Stimulated activated CD8-positive, alpha-beta memory T cell treated with anti-CD3 and anti-CD28 coated beads, Interleukin-2, amount 100 ng/mL, for 1 hour (primary cell): ENCODE measurements at places on chromosomes 3 and 15.

DNA sequence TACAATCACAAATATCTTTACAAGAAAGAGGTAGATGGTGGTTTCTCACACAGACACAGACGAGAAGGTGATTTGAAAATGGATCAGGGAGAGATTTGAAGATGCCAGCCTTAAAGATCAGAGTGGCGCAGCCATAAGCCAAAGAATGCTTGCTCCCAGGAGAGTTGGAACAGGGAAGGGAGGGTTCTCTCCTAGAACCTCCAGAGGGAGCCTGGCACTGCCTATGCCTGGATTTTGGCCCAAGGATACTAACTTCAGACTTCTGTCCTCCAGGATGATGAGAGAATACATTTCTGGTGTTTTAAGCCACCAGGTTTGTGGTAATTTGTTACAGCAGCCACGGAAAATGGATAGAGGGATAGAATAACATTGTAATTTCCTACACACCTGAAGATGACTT is 279.1 kb downstream of the FAM43A start:
- DNase-seq = no peak

DNA sequence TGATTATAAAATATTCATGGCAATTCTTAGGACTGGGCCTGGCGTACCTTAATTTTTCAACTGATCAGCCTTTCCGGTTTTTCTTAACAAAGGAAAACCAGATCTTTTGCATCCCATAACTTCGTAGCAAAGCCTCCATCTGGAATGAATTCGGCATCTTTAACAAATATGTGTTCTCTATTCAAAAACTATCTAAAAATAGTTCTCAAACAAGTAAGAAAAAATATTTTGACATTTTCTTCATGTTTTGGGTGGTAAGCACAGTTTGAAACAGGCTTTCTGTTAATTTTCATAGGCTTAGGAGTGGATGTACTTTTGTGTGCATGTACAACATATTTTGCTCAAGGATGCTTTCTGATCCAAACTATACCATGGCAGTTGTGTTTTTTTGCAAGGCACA is 55.1 kb downstream of the RBMS3 start:
- DNase-seq = no peak

- no peak for DNase-seq
Measured at GRCh38 chr3:194937882-194938321, 252.2 kb downstream of the FAM43A start.

- no peak for DNase-seq
Measured at GRCh38 chr3:61789861-61790260, 228.5 kb downstream of the PTPRG start.

GRCh38 chr3:53067567-53067966 is 21.7 kb upstream of the SFMBT1 start:
- no peak for DNase-seq

DNA sequence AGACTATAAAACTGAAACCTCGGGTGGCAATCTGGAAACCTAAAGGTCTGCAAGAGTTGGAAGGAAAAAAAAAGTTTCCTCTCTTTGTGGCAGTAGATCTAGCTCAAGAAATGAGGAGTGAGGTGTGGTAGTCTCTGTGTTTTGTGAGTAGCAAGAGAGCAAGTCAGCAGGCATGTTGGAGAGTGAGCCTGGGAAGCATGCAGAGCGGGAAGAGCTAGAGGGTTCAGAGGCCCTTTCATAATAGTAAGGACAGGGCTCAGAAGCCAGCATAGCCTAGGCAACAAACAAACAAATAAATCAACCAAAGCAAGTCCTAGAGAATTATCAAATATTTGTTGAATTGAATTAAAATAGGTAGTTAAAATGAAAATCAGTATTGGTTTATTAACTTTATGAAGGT is 189.7 kb upstream of the CBLB start:
- DNase-seq = no peak

DNA sequence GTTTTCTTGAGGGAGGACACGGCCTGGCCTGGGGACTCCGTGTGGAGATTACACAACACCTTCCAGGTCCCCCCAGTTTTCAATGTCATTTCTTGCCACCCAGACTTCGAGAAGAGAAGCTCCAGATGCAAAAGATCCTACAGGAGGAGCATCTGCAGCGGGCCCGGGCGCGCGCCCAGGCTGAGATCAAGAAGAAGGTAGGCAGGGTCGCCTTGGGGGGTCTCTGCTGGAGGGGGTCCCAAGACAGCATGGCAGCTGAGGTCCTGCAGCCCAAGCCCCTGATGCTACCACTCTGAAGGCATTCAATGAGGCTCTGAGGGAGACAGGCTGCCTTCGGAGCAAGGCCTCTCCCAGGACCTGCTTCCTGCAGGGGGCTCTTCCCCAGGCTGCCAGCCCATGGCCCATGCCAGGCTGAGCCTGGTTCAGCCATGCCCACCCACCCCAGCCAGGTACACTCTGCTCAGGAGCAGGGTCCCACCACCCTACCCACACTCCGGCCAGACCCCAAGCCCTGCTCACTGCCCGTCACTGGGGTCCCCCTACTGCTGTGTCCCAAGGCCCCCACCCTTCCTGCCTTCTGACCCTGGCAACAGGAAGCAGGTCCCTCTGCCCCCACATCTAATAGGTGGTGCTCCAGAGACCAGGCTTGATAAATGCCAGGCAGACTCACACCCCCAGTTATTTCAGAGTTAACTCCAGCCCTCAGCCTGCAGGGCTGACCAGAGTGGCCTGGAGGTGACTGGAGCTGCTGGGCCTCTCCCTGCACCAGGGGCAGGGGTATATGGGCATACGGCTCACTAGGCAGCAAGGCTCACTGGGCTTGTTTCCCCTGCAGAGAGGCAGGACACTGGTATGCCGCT is 40.0 kb downstream of the ZXDC start:
- DNase-seq = no peak

DNA sequence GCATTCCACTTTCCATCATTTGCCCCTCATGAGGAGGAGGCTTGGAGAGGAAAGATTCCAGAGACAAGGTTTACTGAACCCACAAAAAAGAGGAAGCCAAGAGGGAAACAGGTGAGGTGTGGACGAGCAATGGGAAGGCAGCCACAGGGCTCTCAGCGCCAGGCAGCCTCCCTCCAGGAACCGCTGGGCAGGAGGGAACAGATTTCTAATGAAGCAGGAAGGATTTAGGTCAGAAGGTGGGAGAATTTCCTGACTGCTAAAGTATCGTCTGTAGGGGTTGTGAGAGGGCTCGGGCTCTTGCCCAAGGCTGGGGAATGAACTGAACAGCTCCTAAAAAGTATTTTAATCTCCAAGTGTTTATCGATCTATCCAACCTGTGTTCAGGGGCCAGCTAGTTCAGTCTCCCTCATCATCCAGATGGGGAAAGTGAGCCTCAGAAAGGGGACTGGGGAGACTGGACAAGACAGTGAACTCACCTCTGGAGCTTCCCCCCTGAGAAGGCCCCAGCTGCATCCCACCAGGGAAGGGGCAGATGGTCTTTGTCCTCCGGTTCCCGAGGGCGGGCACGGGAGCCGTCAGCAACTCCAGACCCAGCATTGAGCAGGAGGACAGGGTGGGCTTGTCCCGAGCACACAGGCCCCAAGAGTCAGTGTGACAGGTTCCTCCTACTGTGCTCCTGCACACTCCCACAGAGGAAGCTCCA is 10.5 kb downstream of the LOXL1 start:
- no peak for DNase-seq

GRCh38 chr15:95018888-95019545 is 787.7 kb downstream of the MCTP2 start:
- DNase-seq = no peak

- DNase-seq = no peak
Measured at GRCh38 chr3:115728013-115728412, 104.7 kb downstream of the GAP43 start.

DNA sequence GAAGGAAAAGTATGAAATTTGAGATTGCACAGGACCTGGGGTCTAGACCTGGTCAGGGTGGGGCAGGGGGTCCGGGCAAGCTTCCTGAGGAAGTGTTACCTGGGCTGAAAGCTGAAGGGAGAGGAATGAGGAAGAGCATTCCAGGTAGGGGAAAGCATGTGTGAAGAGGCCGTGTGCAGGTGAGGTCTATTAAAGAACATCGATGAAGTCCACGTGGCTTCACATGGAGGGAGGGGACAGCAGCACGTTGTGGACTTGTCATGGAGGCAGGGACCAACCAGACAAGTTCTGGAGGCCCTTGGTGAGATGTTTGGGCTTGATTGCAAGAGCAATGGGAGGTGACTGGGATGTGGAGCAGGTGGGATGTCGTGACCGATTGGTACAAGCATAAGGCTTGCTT is 47.1 kb downstream of the IDH2 start:
- DNase-seq = no peak

- DNase-seq = no peak
Measured at GRCh38 chr15:100783291-100783690, 96.3 kb upstream of the ALDH1A3 start.

DNA sequence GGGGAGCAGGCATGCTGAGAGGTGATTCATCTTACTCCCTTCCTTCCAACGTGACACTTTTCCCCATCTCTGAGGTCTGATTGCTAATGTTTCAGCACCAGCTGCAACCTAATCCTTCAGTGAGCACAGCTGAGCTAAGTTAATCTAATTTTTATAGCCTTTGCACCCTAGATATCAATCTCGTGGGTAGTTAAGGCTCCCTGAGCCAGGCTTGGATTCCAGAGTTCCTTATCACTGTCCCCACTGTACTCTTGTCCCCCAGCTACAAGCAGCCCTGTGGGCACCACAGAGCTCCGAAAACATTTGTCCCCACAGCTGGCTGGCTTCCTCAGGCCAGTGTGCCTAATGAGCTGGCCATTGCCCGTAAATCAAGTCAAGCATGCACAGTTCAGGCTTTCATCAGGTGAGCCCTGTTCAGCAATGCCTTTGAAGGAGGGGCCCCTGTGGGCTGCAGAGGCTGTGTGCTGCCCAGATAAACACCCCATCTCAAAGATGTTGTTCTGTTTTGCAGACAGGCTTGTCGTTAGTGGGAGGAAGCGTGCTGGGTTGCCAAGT is 376.9 kb upstream of the RASGRP1 start:
- DNase-seq = no peak

DNA sequence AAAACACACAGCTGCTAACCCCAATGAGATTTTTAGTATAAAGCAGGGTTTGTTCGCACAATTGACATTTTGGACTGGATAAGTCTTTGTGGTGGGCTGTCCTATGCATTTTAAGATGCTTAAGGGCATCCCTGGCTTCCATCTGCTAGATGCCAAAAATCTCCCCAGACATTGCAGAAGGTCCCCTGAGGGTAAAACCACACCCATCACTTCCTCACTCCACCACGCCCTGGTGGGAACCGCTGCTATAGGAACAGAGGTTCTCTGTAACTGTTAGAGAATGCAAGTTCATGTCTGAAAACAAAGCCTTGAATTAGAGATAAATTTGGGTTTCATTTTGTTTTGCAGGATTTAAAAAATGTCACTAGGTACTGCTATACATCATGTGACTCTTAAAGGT is 67.7 kb downstream of the ARHGEF26 start:
- no peak for DNase-seq

- no peak for DNase-seq
Measured at GRCh38 chr15:63551400-63551799, 45.8 kb upstream of the FBXL22 start.

DNA sequence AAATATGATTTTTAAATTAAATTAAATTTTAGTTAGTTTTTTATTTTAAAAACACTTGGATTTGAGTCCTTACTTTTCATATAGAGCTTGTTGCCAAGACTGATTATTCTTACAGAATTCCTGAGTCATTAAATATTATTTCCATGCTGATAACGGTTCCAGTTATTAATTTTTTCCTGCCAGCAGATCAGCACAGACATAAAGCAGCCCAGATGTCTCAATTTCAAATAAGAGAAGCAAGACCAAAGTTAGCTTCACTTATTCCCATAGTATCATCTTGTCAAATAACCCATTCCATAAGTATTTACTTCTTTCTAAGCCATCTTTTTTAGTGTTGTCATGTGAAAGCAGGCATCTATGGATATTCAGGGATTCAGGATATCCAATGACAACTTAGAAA is 75.3 kb downstream of the SSR3 start:
- DNase-seq = no peak

DNA sequence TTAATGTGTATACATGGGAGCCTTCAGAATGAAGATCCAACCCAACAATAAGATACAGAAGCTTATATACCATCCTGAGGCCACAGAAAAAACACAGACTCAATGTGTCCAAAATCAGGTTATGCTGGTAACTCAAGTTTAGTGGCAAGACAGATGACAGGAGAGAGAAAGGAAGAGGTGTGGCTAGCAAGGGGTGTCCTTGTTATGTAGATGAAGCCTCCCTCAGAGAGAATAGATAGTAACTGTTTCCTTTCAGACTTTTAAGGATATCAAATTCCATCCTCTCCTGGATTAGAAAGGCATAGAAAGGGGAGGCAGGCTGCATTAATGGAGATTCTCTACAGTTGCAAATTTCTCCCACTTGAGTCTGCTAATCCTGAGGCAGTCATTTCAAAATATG is 447.4 kb downstream of the GABRB3 start:
- no peak for DNase-seq

DNA sequence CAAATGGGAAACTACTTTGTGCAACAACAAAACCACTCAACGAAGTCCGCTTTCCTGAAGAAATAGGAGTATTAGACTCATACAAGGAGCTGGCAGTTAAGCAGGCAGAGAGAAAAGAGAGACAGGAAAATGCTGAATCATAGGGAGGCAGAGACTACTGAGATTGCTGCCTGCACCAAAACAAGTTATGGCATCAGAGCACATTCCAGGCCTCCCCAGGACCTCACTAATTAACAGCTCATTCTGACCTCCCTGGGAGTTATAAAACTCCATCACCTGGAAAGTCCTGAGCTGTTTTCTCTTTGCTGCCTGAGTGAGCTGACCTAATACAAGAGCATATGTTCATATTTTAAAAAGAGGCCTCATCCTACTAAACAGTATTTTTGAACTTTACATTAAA is 741.0 kb downstream of the MCTP2 start:
- DNase-seq = no peak

DNA sequence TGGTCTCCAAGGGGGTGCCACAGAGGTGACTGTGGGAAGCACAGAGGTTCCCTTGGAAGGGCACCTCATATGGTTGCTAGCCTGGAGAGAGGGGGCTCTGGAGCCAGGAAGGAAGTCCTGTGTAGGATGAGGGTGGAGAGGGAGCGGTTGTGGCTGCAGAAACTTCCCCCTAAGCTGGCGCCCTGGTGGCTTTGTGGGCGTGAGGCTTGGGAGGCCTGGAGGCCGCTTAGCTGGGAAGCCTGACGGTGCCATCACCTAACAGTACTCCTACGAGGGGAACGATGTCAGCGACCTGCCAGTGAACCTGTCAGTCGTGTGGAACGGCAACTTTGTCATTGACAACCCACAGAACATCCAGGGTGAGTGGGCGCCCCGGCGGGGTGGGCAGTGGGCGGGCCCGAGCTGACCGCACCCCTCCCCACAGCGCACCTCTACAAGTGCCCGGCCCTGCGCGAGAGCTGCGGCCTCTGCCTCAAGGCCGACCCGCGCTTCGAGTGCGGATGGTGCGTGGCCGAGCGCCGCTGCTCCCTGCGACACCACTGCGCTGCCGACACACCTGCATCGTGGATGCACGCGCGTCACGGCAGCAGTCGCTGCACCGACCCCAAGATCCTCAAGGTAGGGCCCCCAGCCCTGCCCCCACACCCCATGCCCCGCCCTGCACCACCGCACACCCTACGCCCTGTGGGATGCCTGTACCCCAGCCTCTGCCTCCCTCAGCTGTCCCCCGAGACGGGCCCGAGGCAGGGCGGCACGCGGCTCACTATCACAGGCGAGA is 31.0 kb downstream of the PLXNA1 start:
- no peak for DNase-seq
